ENCODE measurements at places on chromosomes 2 and 18.

GRCh38 chr2:232310121-232310520 lies 68.4 kb upstream of the ALPP start:
- no peak for DNase-seq

DNA sequence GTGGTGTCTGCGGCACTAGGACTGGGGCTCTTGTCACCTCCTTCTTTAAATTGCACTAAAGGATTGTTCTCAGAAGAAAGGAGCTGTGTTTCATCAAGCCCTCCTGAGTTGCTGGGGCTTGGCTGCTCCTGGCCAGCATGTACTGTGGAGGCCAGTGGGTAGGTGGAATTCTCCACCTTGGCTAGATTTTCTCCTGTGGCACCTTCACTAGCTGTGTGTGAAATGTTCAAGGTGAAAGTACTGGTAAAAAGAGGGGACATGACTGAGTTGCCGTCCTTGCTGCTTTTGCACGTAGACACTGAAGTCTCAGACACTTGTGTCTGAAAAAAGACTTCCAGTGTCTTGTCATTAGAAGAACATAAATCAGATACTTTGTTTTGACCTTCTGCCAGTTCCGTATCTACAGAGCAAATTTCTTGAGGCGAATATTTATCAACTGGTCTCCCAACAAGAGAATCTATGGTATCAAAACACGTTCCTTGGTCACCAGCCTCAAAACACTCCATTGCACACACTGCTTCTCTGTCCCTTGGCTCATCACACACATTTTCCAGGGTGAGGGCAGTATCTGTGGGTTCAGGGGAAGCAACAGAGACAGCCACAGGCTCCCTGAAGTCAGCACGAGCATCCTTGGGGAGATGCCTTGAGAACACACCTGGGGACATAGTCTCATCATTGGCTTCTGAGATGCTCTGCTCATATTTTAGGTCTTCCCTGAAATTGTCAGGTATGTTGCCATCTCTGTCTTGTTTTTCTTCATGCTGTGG lies 91.4 kb downstream of the ALPK2 start:
- DNase-seq = no peak

DNA sequence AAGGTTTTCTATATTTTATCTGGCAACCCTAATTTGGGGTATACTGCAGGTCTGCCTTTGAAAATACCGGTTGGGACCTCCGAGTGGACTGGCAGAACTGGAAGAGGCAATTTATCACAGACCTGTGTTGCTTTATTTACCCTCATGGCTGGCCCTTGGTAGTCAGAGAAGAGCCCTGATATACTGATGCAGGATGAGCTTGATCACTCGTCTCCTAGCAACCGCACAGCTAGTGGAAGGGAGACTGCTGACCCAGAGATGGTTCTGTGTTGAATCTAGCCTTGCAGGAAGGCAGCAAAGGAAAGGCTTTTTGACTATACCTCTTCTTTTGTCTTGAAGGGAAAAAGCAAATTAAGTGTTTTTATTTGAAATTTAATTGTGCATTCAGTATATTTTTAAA lies 154.7 kb downstream of the EML6 start:
- DNase-seq = no peak

- DNase-seq = no peak
Observed at GRCh38 chr2:112332123-112332696, 56.8 kb downstream of the ZC3H6 start.

DNA sequence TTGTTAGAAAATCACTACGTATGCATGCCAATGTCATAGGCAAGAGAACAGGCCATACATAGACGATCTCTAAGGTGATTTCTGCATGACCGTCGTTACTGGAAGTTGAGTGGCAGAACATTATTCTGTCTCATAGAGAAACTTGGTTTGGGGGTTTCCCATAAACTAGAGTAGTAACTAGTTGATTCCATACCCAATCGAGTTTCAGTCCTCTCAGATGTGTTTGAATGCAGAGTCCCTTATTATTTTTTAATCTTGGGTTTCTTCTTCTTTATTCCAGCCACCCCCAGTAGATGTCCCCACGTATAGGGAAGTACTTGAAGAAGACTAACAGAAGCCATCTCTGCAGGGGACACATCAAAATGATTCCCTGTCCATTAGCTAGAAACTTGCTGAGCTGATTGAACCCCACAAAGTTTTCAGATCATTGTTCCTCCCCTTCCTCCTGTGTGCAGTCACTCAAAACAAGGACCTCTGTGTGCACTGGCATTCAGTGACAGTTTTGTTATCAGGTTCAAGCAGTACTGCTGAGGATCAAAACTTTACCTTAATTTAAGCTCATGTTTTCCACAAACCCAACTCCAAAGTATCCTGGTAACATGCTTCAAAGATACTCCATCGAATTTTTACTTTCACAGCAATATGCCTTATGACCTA lies 68.4 kb upstream of the CDCA7 start:
- DNase-seq = no peak

DNA sequence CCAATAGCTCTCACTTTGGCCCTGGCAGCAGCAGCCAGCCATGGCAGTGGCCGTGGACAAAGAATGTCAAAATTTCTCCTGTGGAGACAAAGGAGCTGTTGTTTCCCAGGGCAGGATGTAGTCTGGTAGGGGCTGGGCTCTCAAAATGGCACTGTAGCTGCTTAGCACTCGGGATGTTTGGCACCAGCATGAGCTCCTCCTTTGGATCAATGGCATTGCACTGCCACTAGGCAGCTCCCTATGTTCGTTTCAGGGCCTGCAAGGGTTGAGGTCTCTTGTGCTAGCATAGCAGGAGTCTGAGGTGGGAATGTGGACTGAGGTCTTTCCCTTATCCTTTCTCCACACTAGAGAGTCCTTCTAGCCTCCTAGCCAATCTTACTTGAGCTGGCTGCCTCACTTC lies 948.8 kb upstream of the FAM98A start:
- no peak for DNase-seq

DNA sequence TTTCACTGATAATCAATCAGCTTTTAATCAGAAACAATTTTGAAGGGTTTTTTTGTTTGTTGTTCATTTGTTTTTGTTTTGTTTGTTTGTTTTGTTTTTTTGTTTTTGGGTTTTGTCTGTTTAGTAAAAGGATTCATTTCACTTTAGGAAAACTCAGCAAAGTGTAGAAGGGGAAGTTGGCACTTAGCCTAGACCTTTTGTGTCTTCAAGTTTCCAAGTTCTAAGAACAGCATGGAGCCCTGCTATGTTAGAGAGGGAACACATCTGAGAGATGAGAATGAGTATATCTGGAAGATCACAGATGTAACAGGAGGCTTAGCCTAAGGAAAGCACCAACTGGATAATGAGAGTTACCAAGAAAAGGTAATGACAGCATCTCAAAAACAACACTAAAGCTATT lies 501.5 kb downstream of the ERBB4 start:
- no peak for DNase-seq
